NCI-H1048 (cell line): ENCODE measurements at places on chromosomes 13 and 19.

DNA sequence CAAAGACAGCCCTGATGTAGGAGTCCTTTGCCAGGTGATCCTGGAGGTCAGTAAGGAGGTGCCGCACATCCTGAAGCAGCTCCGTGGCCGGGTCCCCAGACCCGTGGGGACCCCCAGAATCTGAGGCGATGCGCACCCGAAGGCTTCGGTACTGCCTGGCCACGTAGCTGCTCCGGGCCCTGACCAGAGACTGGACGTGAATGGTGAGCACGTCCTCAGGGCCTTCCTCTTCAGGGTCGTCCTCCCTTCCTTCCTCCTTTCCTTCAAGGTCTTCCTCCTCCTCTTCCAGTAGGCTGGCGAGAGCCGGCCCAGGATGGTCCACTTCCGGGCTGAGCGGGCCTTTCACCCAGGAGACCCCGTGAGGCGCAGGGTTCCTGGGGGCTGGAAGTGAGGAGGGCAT lies 7.5 kb downstream of the RINL start:
- no peak for DNase-seq

- DNase-seq = no peak
Observed at GRCh38 chr19:7159105-7159933, 89.8 kb downstream of the ZNF557 start.

GRCh38 chr13:30108216-30108912 lies 199.0 kb downstream of the KATNAL1 start:
- no peak for DNase-seq

- no peak for DNase-seq
Observed at GRCh38 chr19:38068826-38069225, 155.2 kb downstream of the DPF1 start.

- peak; percentile 35 for DNase-seq
Observed at GRCh38 chr19:55146078-55146704, 2.8 kb downstream of the TNNT1 start.

GRCh38 chr13:100751826-100752225 lies 77.2 kb upstream of the TMTC4 start:
- no peak for DNase-seq

DNA sequence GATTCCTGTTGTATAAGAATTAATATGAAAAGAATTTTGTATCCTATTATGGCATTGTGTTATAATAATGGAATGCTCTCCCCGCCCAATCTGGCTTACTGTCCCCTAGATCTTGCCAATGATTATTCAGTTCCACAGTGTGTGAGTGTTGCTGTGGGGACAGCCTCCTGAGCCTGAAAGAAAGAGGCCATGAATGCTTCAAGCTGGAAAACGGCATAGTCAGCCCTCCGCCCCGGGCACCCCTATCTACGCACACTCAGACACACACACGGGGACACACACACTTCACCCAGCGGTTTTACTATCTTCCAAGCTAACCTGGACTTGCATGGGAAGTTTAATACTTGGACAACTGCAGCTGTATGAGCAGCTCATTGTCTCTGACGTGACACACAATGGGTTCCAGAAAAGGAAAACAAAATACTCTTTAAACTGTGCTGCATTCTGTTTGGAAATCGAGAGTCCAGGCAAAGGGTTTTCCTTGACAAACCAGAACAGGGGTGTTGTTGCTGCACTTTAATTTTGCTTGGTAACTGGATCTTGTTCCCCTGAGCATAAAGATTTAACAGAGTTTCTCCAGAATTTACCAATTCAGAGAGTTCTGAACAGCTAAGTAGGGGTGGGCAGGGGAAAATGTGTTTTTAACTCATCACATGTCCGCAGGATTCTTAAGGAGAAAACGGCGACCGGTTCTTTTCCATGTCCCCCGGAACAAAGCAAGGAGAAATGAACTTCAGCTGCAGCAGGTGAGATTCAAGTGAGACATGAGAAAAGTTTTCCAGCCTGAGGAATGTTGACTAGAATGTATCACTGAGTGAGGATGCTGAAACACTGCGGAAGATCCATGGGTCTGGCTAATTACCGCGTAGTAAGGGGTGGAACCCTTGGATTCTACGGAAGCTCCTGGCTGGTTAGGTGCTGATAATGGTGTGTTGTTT lies 472.9 kb downstream of the FOXO1 start:
- no peak for DNase-seq

GRCh38 chr13:51397262-51397941 lies 55.4 kb downstream of the INTS6 start:
- DNase-seq = no peak

- DNase-seq = no peak
Observed at GRCh38 chr19:46494146-46494940, 1.3 kb downstream of the PNMA8B start.

DNA sequence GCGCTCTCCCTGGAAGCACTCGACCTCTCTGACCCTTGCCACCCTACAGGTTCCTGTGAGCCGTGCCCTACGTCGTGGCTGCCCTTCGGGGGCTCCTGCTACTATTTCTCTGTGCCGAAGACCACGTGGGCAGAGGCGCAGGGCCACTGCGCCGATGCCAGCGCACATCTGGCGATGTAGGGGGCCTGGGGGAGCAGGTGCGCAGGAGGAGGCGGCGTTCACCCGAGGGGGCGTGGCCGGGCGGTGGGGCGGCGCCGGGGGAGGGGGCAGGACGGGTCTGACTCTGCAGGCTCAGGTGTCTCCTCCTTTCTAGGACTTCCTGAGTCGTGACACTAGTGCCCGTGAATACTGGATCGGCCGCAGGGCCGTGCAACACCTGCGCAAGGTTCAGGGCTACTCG lies 26.4 kb downstream of the CLEC4M start:
- no peak for DNase-seq

GRCh38 chr19:19320361-19321140 lies at the start of the genes MAU2 and SUGP1:
Gene MAU2 (plus strand): TSS chr19:19320829. CDS start chr19:19320860, 31 bp downstream.
Gene SUGP1 (minus strand): TSS chr19:19320509. CDS start chr19:19320496, 13 bp downstream.
- peak; percentile 88 for DNase-seq

- DNase-seq = no peak
Observed at GRCh38 chr19:49836176-49837008, 14.6 kb upstream of the PTOV1 start.

DNA sequence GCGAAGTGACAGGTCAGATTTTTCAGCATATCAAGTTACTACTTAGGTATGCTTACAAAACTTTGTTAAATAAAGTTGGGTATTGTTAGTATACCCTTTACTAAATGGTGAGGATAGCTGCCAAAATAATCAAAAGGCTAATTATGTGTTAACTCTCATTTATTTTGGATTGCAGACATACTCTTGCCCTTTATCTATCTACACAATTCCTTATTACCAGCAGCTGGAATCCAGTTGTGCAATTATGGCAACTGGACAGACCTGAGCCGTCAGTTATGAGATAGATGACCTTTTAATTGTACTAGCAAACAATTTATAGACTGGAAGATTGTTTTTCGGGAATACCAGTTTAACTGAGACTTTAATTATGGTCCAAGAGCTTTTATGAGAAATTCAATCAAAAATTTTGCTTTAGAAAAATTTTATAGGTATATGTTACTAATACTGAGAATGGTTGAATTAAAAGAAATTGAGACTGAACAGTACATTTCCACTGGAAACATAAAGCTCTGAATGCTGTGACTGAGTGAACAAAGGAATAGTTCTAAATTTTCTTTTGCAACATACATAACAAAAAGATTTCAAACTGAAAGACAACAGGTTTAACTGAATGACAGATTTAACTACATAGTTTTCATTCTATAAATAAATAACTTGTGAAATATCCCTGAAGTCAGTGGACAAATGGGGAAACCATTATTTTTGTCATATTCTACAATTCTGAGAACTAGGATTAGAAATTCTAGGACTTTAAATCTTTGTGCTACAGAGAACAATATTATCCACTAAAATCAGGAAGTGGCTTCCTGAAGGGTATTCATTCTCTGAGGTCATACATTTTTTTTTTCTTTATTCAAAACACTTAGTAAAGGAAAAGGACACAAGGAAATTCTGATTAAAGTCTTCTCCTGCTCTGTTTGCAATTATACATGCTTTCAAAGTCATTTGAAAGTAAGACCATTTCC lies 97.4 kb downstream of the ZC3H13 start:
- DNase-seq = no peak

- DNase-seq = no peak
Observed at GRCh38 chr19:54465426-54466109, 2.0 kb upstream of the LENG9 start.

- DNase-seq = no peak
Observed at GRCh38 chr19:34452723-34453122, 24.5 kb downstream of the UBA2 start.

DNA sequence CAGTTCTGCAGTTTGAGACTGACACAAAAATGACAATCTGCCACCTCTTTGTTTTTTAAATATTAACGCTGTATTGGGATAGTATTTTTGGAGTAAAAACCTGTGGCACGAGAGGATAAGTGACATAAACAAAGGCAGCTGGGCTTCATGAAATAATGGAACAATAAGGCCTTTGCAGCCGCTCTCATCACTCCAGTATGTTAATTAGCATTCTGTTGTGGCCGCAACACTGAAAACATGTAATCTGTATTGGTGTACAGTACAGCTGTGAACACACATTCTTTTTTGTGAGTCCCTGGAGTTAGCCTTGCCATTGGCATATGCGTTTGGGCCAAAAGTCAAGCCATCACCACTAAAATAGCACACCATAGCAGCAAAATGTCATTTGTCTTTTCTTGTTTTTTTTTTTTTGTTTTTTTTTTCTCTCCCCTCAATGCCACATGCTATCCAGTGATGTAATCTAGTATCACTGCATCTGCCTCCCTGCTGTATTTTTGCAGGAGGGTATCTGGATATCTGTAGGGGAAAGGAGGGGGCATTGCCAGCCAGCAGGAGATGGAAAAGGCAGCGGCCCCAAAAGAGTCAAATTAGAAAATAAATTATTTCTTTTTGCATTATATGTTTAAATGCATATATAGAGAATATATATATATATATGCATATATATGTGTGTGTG lies 885 bp upstream of the ZNF536 start:
- DNase-seq = no peak

- no peak for DNase-seq
Observed at GRCh38 chr13:36837354-36838092, 18.5 kb downstream of the RFXAP start.

- no peak for DNase-seq
Observed at GRCh38 chr13:80224468-80224867, 116.5 kb downstream of the SPRY2 start.

- no peak for DNase-seq
Observed at GRCh38 chr19:17749912-17750317, 1.4 kb upstream of the FCHO1 start.

DNA sequence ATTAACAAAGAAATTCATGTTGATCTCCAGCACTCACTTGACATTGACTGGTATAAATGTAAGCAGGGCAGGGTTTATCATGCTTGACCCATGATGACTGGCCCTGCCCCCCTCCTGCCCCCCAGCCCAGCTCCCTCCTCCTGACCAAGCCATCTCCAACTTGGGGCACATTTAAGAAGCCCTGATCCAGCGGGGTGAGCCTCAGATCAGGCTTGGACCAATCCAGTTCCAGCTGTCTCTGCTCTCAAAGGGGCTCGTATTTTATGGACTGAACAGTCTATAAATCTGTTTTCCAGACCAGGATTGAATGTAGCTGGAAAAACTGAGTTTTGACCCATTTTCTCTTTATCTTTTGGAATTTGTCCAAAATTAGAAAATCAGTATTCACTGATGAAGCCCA lies 100.0 kb downstream of the COL4A1 start:
- no peak for DNase-seq

DNA sequence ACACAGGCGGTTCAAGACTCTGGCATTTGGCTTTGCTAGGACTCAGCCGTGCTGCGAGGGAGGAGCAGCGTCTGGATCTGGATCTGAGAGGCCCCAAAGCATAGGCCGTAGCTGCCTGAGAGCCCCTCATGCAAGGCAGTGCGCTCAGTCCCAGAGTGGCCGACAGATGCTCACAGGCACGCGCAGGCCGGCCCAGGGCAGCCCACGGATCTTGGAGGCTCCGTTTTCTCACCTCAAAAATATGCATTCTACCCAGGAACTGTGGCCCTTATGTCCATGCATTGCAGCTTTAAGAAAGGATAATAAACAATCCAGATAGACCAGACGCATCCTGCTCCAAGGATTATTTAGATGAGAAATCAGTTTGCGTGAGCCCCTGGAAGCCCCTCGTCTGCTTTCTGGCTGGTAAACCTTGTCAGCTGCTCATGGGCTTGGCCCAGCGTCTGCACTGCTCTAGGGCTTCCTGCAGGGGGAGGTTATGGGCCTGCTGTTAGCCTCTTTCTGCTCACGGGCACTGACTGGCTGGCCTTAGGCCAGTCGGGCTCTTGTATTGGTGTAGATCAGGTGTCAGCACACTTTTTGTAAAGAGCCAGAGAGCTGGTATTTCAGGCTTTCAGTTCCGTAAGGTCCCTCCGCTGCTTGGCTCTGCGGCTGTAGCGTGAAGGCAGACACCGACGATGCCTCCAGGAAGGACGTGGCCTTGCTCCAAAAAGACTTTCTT lies 24.2 kb downstream of the TEX29 start:
- DNase-seq = no peak

DNA sequence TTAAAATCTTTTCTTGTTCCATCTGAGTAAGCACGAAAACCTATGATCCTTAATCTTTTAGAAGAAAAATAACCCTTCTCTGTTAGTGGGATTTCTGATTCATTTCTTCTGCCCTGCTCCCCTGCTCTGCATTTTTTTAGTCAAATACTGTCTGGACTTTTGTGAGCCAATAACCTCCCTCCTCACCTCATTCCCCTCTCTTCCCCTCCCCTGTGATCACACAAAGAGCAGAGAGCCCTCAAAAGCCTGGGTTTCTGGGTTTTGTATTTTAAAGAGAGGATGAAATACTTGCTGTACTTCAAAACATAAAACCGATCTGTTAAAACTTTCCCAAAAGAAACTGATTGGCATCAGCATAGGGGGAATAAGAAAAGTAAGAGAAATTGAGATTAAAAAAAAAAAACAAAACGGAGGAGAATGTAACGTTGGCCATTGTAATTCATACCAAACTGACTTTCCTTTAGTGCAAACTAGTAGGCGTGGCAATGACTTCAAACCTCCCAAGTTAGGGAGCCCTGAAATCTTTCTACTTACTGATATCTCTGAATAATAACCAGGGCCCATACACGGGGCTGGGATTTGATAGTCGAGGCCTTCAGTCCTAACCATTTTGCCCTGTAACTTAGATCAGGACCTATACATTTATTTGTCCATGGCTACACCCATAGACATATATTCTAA lies 232.9 kb downstream of the TM9SF2 start:
- DNase-seq = no peak

GRCh38 chr13:44575741-44576350 lies at the start of gene TSC22D1:
Gene TSC22D1 (minus strand): TSS chr13:44576330. CDS start chr13:44576074, 256 bp downstream.
- no peak for DNase-seq

- no peak for DNase-seq
Observed at GRCh38 chr13:44211286-44211685, 162.3 kb upstream of the SERP2 start.

GRCh38 chr13:51811046-51811445 lies 7.1 kb upstream of the DHRS12 start:
- DNase-seq = no peak

GRCh38 chr13:85501616-85502015 lies 297.6 kb downstream of the SLITRK6 start:
- no peak for DNase-seq

DNA sequence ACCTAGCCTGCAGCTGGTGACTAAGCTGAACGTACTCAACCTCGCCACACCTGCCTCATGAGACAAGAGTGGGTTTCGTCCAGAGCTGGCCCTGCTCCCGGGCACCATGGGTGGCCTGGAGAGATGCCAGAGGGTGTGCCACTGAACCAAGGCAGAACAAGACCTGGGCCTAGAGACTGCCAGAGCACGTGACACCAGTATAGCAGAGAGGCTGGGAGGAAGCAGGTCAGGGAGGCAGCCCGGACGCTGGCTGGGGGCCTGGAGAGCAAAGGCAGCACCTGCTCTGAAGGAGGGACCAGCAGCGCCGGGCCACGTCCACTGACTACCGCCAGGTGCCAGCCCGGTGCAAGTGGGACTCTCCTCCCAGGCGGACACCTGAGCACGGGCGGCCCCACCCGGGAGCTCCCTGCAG lies 7.3 kb upstream of the C13orf46 start:
- DNase-seq = no peak

- no peak for DNase-seq
Observed at GRCh38 chr13:23643338-23644125, 73.3 kb downstream of the TNFRSF19 start.
